ENCODE measurements at places on chromosomes 1 and 21. TPM values are rescaled to one million over a fixed set of nuclear protein-coding genes. Genes with fewer than 3 reads are reported as not detected.

- H3K36me3 ChIP-seq: no peaks in the 10 kb centered on the region
- peaks cover 4% of the 10 kb centered on the region for H3K4me1 ChIP-seq
- H3K27ac ChIP-seq: no peak overlapping the region
These were observed 67.0 kb upstream of the TNFSF18 start for GRCh38 chr1:173117761-173118160.

DNA sequence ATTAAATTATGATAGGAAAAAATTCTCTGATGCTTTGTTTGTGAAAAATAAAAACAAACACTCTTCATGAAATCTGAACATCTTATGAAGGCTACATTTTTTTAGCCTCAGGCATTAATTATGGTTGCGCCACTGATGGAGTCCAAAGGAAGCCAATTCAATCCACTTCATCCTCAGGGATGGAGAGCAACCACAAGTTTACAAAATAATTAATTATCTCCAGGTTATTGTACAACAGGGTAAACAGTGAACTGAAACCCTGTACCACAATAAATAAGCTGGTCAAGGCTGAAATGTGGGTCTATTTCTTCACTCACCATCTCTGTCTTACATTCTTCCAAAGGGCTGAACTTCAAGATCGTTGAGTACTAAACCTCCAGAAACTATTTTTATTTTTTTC, 49.2 kb downstream of the MRPL39 start:
- H3K27me3 ChIP-seq: no peaks in the 10 kb centered on the region
- H3K4me3 ChIP-seq: no peak overlapping the region
- H3K36me3 ChIP-seq: peaks cover 3% of the 10 kb centered on the region
- DNase-seq: no peak

DNA sequence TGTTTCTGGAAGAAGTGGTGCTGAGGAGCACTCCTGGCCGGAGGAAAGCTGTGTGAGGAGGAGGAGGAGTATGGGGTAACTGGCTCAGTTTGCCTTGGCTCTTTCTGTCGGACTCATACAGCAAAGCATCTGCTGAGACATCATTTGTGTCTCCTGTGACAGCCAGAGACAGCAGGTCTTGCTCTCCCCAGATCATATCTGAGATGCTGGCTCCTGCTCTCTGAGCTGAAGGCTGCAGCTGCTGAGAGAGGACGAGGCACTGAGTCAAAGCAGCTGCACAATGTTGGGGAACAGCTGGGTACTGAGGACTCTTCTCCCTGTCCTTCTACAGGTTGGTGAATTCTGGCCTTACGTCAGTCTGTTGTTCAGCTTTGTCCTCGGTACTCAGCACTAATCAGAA, 14.3 kb downstream of the OR2B11 start:
- H3K27me3 ChIP-seq: no peaks in the 10 kb centered on the region
- no peak overlapping the region for H3K27ac ChIP-seq
- no peaks in the 10 kb centered on the region for H3K4me1 ChIP-seq
- H3K36me3 ChIP-seq: no peaks in the 10 kb centered on the region
- H3K4me3 ChIP-seq: no peak overlapping the region
- peak; percentile 19 for DNase-seq

DNA sequence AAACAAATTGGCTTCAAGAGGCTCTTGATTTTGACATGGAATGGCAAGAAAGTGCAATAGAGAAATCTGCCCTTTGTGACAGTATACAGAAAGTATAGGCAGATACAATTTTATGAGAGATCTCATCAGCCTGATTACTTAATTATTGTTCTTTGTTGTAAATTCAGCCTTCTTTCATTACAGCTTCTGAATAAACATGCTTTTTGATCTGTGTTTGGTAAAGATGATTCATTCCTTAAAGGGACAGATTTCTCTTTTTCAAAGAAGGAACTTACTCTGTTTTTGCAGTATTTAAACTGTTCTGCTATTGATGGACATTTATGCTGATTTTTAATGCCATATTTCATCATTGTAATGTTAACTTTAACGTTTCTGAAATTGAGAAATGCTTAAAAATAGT, 13.7 kb upstream of the MPC2 start:
- H3K4me3 ChIP-seq: no peak overlapping the region
- no peaks in the 10 kb centered on the region for H3K27me3 ChIP-seq
- DNase-seq: no peak
- no peaks in the 10 kb centered on the region for H3K4me1 ChIP-seq
- H3K27ac ChIP-seq: no peak overlapping the region

DNA sequence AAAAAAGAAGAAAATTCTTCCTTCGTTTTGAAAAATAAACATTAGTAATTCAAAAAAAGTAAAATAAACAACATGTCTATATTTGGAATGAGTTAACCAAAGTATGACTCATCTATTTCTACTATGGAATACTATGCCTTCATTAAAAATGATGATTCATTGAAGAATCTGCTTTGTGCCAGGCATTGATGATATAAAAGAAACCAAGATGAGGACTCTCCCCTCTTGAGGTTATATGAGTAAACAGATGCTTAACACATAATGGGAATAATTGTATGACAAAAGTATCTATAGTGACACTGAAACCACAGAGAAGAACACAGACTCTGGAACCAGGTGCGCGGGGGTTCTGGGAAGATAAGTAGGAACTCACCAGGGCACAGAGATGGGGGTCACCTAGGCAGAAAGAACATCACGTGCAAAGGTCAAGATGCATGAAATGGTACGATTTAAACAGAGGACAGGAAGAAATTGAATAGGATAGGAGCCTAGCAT, 18.8 kb downstream of the ELF3 start:
- H3K4me1 ChIP-seq: peaks cover 3% of the 10 kb centered on the region
- no peak overlapping the region for H3K27ac ChIP-seq
- H3K36me3 ChIP-seq: no peaks in the 10 kb centered on the region

DNA sequence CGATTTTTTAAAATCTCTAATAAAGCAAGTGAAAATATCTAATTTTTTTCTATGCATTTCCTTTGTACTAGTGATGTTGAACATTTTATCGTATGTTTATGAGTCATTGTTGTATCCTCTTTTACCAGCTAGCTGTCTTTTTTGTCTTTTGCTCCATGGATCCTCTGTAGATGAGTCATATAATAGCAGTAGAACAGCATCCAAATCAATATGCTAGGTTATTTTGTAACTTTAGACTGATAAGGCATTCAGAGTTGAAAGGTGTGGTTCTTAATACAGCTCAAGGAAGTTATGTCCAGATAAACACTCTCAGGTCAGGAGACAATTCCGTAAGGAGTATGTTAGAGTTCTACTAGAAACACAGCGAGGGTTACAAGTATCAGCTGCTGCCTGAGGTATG, 31.9 kb downstream of the MAP10 start:
- H3K4me1 ChIP-seq: no peaks in the 10 kb centered on the region
- no peak for DNase-seq
- H3K36me3 ChIP-seq: no peaks in the 10 kb centered on the region
- 0 out of 2 replicates have a peak, but pooled peaks cover 2% of the 10 kb centered on the region for H3K27me3 ChIP-seq

- no peaks in the 10 kb centered on the region for H3K36me3 ChIP-seq
- no peak for DNase-seq
- H3K4me3 ChIP-seq: no peak overlapping the region
- H3K4me1 ChIP-seq: peaks cover 5% of the 10 kb centered on the region
- no peaks in the 10 kb centered on the region for H3K27me3 ChIP-seq
These were observed 35.7 kb downstream of the MRPS6 start for GRCh38 chr21:34109075-34109474.

The MCOLN3 gene
- total RNA-seq: 6.2 TPM

Measured in SJCRH30 (cell line).